Lower lobe of right lung (tissue), 2 donors: ENCODE measurements at places on chromosomes 2 and 18.

DNA sequence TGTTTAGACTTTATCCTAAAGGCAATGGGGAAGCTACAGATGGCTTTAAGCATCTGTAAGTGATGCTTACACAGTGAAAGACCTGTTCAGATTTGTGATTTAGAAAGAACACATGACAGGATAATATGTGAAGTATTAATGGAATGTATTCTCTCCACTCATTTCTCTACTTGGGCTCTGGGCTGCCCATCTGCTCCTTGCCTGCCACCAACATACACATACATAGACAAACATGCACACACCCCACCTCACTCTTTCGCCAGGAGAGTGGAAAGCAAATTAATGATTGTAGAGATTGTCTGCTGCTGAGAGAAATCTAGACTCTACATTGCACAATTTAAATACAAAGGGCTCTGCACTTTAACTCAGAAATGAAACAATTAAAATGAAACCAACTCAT, 61.0 kb upstream of the NFE2L2 start:
- H3K27ac ChIP-seq = no peak overlapping the region
- DNase-seq = no peak
- no peaks in the 10 kb centered on the region for H3K4me1 ChIP-seq
- H3K36me3 ChIP-seq = no peaks in the 10 kb centered on the region
- no peaks in the 10 kb centered on the region for H3K27me3 ChIP-seq
- H3K4me3 ChIP-seq = no peak overlapping the region

- H3K4me3 ChIP-seq = no peak overlapping the region
- no peak for DNase-seq
- H3K4me1 ChIP-seq = no peaks in the 10 kb centered on the region
- no peaks in the 10 kb centered on the region for H3K27me3 ChIP-seq
These were observed 40.5 kb upstream of the REL start for GRCh38 chr2:60840880-60841279.

- peaks cover 23% of the 10 kb centered on the region for H3K36me3 ChIP-seq
- H3K4me1 ChIP-seq = peaks cover 6% of the 10 kb centered on the region
- no peak overlapping the region for H3K4me3 ChIP-seq
- DNase-seq = no peak
- no peak overlapping the region for H3K27ac ChIP-seq
These were observed 73.4 kb downstream of the SLC66A3 start for GRCh38 chr2:11228692-11229091.

DNA sequence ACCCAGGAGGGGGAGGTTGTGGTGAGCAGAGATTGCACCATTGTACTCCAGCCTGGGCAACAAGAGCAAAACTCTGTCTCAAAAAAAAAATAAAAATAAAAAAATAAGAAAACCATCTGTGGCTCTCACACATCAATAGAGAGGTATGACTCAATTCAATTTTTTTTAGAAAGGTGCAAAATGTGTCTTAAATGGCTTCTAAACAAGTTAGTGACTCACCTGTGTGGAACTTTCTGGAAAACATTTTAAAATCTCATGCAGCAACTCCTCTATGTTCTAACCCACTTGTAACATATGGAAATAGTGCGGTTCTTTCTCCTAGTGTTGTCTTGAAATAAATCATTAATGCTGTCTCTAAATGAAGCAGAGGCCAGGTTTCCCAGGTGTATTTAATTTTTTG, 10.7 kb upstream of the SULT1C4 start:
- DNase-seq = no peak
- no peak overlapping the region for H3K27ac ChIP-seq
- no peaks in the 10 kb centered on the region for H3K36me3 ChIP-seq

DNA sequence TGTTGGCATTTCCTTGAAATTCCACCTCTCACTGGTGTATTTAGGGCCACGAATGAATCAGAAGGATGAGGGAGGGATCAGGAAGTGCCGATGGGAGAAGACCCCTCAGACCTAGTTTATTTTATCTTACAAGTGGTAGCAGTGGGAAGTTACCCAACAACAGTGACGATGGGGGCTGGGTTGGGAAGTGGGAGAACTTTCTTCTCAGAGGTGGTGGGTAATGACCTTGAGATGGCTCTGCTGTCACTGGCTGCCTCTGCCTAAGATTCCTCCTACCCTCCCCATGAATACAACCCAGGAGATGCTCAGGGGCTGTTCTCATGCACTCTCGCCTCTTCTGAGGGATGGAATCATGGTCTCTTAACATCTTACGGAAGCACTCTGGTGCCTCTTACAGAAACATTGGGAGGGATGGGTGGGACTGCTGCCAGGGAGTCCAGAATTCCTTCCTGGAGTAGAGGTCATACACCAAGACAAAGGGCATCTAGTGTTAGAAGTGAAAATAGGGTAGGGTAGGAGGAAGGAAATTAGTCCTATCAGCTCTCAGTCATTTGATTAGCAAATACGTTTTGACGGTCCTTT, 58.5 kb upstream of the TXNDC2 start:
- peaks cover 4% of the 10 kb centered on the region for H3K36me3 ChIP-seq
- peak overlapping the region; percentile 84 for H3K27ac ChIP-seq
- peaks cover 43% of the 10 kb centered on the region for H3K4me1 ChIP-seq
- no peak for DNase-seq
- H3K27me3 ChIP-seq = no peaks in the 10 kb centered on the region
- no peak overlapping the region for H3K4me3 ChIP-seq
